ENCODE measurements at places on chromosomes 5 and 9.

GRCh38 chr5:142976861-142977260 is 206.7 kb downstream of the ARHGAP26 start:
- DNase-seq, result no peak

DNA sequence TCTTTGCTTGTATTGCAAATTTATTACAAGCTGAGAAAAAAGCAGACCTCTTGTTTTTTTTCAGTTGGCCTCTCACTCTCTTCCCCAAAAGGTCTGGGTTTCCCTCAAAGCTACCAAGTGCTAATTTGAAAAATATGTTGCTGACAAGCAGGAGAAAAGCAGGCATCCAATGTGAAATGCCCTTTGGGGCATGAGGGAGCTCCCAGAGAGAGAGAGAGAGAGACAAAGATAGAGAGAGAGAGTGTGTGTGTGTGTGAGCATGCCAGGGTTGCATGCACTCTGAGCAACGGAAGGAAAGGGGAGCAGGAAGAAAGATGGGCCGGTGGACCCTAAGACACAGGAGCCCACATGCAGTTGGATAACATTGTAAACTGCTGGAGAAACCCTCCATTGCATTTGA is 358.4 kb downstream of the TMEM38B start:
- no peak for DNase-seq

DNA sequence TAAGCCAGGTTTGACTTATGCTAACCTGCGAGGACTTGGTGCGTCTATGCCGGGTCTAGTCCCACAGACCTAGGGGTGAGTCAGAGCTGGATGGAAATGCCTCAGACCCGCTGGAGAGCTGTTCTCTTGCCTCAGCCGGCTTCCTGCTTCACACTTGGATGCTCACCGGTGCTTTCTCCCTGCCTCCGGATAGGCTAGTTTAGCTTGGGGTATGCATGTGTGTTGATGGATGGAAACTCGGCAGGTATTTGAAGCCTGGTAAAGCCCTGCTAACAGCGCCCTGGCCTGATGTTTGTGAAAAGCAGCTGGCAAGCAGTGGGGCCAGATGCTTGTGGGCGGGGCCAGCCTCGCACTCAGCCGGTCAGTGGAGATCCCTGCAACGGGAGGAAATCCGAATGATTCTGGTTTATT is 29.3 kb downstream of the PRRC2B start:
- DNase-seq, result peak; percentile 78

DNA sequence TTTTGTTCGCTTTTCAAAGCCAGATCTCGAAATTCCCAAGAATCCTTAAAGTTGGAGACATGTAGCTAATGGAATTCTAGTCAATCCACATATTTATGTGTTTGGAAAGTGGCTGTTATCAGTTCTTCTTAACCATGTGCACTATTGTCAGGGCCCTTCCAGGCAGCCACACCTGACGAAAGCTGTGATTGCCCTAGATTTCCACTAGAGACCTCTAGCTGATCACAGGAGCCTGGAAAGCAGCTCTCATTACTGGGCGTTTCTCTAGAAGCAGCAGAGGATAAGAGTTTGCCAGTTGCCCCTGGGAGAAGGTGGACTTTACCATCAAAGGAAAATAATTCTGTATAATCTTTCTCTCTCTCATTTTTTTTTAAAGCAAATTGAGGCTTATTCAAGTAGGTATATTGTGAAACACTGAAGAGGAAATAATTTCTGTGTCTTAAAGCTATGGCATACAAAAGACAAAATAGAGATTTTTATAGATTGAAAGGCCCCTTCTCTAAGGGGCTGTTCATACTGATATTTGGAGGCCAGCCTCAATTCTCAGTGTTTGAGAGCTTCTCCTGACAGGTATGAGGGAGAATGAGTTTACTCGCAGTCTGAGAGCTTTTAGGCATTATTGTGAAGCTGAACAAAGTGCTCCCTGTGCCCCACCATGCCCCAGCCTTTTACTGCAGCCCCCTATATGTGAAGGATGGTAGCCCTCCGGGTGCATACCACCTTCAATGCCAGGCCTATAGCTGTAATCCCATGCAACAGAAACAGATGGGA is 405.4 kb upstream of the ACTBL2 start:
- no peak for DNase-seq

DNA sequence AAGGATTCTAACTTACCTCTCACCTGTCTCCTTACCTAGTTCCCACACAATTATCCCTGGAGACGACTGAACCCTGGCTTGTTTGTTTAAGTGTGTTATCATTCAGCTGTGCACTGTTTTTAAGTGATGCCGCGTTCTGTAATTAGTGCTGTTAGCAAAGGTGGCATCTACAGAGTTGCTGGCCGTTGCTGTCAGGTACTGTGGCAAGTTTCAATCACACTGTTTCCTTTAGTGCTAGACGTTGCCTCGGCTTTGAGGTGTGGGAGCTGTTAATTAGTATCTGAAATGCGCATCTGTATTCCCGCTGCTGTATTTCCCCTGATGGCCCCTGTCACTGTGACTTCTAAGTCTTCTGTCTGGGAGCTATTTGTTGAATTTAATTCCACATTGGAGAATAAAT is 193.8 kb upstream of the GAS1 start:
- no peak for DNase-seq

DNA sequence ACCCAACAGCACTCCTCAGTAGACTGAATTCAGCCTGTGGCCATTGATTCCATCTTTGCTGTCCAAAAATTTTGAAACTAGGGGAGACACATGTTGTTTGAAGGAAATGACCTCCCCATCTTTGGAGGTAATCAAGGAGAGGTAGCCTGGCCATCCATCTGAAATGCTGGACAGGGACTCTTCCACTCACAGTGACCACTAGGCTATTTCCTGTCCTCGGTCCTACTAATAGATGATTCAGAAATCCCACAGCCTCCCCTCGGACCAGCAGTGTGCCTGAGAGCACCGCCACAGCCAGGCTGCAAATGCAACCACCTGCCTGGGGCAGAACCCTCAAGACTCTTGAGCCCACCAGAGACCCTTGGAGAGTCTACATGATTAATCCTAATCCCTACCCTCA is 12.5 kb downstream of the HRH2 start:
- DNase-seq, result no peak

GRCh38 chr5:143449772-143450171 is 46.3 kb upstream of the NR3C1 start:
- DNase-seq, result no peak

GRCh38 chr9:117704024-117704575 is at the start of gene TLR4:
Gene TLR4, plus strand, starts transcription at chr9:117704403. Its CDS starts 70 bp downstream, at chr9:117704473.
- DNase-seq, result peak; percentile 45

DNA sequence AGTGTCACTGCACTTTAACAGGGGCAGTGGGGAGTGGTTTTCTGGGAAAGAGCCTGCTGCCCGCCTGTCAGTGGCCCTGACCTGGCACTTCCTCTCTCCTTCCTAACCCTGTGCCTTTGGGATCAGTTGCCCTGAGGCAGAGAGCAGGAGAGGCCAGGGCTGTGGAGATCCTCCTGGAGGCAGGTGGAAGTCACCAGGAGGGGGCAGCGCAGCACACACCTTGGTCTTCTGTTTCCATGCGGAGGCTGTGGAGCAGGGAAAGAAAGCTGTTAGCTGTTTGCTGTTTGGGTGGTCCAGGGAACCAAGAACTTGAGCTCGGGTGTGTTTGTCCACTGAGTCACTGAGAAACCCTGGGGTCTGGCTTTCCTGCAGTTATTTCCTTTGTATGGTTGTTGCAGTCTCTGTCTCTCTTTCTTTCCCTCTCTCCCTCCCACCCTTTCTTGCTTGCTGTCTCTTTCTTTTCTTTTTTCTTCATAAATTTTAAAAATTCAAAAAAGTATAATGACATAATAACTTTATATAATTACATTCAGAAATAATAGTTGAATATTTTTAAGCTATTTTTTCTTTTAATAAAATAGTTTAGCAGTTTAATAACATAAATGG is 28.1 kb downstream of the NTRK2 start:
- no peak for DNase-seq

- no peak for DNase-seq
Observed at GRCh38 chr5:55372130-55372925, 64.5 kb downstream of the MTREX start.

DNA sequence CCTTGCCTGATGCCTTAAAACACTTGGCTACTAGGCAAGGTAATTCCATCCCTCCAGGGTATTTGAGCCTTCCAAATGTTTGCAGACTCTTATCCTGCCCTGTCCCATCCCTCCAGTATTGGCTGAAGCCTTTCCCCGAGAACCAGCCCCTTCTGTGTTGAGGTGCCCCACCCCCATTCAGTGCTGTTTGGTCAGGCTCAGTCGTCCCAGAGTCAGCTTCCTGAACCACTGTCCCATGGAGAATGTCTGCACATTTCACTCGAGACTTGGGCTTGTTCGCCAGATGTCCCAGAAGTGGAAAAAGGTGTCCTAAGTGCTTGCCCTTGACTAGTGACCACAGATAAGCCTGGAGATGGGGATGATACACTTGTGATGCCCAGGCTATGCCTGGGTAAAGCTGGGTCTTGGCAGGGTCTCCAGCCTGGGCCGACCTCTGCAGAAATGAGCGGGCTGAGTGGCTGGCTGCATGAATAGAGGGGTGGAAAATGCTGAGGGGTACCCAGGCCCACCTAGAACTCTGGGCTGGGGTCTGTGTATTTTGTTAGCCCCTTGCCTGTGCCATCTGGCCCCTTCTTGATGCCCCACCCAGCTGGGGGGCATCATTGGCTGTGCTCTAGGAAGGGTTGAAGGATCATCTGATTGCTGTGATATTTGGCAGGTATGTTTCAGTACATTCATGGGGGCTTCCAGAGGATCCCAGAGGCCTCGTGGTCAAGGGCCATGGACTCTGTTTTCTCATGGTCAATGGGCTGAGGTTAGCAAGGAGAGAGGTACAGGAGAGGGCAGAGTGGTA is 178.4 kb downstream of the MACROH2A1 start:
- DNase-seq, result no peak

DNA sequence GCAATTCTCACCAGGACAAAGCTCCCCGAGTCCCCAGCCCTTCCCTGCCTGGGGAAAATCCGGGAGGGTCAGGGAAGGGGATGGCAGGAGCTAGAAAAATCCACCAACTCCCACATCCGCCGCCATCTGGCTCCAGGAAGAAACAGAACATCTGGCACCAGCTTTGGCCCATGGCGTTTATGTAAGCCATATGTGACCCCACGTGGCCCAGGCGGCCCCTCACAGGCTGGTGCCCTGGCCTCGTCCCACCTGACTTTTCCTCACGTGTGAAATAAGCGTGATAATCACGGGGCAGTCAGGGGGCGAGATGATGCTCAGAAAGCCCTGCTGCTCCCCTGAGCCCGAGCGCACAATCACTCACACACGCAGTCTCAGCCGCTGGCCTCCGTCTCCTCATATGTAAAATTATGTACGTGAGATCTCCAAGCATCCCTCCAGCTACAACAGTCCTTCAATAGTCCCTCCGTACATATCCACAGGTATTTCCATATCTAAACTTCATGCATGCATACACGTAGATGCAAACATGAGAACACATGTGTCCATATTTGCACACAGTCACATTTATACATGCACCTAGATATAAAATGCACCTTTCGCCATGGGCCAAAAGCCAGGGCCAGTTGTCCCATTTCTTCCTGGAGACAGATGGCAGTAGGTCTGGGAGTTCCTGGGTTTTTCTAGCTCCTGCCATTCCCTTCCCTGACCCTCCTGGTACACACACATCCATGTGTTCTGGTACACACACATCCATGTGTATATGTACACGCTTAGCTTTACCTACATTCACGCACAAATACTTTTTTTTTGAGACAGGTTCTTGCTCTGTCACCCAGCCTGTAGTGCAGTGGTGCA is 28.9 kb downstream of the PLPP7 start:
- no peak for DNase-seq

DNA sequence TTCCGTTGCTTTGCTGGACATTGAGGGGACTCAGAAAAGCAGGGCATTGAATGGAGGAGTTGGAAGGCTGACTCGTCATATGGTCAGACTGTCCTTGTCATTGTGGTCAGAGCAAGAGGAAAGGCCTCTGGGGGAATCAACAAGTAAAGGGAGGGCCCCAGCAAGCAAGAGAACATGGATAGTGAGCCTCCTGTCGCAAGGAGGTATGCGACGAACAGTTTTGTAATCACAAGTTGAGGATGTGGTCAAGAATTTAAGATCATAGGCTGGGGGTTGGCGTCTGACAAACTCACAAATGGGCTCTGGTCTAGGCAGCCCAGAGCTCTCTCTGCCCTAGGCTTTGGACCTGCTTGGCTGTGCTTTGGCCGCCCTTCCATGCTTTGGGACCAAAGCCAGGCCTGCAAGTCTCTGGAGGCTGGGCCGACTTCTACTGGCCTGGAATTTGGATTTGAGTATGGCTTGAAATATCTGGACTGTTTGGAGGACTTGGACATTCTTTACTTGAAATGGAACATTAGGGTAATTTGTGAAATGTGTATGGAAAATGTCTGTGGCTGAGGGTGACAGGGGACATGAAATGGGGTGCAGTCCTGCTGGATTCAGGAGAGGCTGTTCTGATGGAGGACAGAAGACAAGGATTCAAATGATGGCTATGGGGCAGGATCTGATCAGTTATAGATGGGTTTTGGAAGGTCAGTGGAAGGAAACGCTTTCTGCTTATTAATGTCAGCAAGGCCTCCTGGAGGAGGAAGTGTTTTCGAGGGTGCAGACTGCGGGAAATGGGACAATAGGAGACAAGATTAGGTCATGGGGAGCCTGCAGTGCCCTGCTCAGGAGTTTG is 19.2 kb upstream of the NDST1 start:
- no peak for DNase-seq

DNA sequence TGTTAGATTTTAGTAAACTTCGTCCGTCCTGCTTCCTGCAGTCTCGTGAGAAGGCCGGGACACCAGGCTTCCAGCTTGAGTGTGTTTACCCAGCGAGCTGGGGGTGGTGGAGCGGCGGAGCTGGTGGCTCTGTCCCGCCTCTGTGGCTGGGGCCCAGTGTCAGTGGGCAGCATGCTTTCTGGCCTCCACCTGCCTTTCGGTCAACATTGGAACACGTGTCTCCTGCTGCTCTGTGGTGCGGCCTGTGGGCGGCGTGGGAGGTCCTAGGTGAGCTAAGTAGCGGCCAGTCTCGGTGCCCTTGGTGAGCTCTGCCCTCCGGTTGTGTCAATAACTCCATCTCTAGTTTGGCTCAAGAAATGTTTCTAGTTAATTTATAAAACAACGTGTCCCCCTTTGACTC is 125.9 kb downstream of the GADD45G start:
- DNase-seq, result no peak

DNA sequence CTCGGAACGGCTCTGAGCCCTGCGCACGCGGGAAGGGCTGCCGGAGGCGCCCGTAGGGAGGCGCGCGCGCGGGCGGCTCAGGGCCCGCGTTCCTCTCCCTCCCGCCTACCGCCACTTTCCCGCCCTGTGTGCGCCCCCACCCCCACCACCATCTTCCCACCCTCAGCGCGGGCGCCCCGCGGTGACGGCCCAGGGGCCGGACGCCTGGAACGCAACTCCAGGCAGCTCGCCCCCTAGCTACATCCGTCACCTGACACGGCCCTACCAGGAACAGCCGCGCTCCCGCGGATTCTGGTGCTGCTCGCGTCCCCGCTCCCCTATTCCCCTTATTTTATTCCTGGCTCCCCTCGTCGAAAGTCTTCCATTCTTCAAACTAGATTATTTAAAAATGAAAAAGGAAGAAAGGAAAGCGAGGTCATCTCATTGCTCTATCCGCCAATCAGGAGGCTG is at the start of gene CDKN2B-AS1:
Gene CDKN2B-AS1, plus strand, starts transcription at position 236 of the 450 bp plus-strand sequence.
- peak; percentile 18 for DNase-seq

- DNase-seq, result no peak
Observed at GRCh38 chr9:3161912-3162311, 318.0 kb upstream of the PUM3 start.
